RWPE2 (cell line): ENCODE measurements at places on chromosomes 12 and 14.
A peak's percentile ranks its signal among the peaks of the same experiment; 100 is the strongest.

- DNase-seq = no peak
Measured at GRCh38 chr14:41859336-41859735, 252.7 kb downstream of the LRFN5 start.

DNA sequence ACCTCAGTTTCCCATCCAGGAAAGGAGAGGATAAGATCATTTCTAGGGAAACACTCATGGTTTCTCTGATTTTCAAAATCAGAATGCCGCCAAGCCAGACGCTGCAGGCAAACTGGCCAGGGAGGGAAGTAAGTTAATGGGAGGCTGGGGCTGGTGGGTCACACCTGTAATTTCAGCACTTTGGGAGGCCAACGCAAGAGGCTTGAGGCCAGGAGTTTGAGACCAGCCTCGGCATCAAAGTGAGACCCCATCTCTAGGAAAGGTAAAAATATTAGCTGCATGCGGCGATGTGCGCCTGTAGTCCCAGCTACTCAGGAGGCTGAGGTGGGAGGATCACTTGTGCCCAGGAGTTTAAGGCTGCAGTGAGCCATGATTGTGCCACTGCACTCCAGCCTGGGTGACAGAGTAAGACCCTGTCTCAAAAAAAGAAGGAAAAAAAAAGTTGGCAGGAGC, 587 bp downstream of the SELPLG start:
- DNase-seq = no peak

GRCh38 chr14:99534333-99534732, 53.1 kb downstream of the CCNK start:
- no peak for DNase-seq

- DNase-seq = no peak
Measured at GRCh38 chr14:68501614-68502052, 291.2 kb downstream of the ZFP36L1 start.

- no peak for DNase-seq
Measured at GRCh38 chr12:76276499-76277151, 71.6 kb downstream of the BBS10 start.

DNA sequence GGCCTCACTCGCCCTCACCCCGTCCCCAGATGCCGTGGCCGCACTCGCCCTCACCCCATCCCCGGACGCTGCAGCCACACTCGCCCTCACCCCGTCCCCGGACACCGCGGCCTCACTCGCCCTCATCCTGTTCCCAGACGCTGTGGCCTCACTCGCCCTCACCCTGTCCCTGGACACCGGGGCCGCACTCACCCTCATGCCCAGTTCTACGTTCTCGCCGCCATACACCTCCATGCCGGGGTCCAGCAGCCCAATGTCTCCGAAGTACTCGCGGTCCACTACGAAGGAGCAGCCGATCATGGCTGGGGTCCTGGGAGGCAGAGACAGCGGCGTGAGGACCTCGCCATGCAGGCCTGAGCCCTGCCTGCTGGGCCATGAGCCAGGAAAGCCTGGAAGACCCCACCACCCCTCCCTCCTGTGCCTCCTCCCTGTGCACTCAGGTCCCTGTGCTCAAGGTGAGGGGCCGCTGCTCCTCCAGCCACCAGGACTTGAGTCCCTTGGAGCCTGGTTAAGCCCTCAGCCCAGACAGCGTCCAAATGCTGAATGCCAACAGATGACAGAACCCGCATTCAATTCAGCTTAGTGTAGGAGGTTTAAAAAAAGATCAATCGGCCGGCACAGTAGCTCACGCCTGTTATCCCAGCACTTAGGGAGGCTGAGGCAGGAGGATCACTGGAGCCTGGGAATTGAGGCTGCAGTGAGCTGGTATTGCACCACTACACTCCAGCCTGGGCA, 81.5 kb downstream of the GALNT9 start:
- DNase-seq = peak; percentile 62
